ENCODE measurements at places on chromosomes 5 and 9.

GRCh38 chr9:2727966-2728613 lies 10.8 kb downstream of the KCNV2 start:
- peak; percentile 35 for DNase-seq

DNA sequence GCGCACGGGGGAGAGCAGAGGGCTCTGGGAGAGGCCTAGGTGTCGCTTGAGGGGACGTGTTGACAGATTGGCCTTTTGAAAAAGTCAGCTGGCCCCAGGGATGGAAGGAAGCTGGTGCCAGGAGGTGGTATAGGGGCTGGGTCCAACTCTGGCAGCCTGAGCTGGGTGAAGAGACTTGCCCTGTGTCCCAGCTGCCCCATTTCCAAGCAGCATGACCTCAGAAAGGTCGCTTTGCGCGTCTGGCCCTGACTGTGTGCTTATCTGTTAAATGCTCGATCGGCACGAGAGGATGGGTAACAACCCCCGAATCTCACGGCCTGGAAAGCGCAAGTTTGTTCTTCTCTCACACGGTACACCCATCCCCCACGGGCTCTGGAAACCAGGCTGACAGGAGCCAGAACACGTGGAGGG lies 31.2 kb upstream of the LAMC3 start:
- no peak for DNase-seq

- DNase-seq = peak; percentile 15
These were observed 14.0 kb upstream of the PWWP2A start for GRCh38 chr5:160133071-160133917.

DNA sequence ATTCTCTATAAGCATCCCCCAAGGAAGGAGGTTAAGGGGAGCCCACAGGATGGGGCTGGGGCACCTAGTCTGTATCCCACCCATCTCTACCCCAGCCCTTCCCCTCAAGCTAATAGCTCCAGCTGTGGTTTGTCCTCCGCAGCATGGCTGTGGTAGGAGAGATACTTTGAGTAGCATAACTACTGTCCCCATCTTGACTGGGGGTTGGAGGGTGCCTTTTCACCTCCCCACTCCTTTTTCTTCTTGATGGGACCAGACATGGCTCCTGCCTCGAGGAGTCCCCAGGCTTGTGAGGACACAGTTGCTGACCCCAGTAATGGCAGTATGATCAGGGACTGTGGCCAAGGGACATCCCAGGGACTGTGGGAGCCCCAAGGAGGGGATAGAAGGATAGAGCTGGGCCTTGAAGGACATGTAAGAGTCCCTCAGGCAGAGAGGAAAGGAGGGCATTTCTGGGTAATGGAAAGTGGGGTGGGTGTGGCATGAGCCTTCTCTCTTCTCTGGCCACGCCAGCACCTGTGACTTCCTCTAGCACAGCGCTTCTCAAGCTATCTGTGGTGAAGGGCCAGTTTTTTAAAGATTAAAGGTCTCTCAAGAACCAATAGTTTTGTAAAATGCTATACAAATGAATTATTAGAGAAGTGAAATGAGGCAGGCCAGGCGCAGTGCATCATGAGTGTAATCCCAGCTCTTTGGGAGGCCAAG lies 14.0 kb downstream of the OLFML2A start:
- no peak for DNase-seq

- no peak for DNase-seq
These were observed 668 bp downstream of the RANBP3L start for GRCh38 chr5:36300927-36301540.

- no peak for DNase-seq
These were observed 111.1 kb upstream of the RASA1 start for GRCh38 chr5:87156631-87157030.

DNA sequence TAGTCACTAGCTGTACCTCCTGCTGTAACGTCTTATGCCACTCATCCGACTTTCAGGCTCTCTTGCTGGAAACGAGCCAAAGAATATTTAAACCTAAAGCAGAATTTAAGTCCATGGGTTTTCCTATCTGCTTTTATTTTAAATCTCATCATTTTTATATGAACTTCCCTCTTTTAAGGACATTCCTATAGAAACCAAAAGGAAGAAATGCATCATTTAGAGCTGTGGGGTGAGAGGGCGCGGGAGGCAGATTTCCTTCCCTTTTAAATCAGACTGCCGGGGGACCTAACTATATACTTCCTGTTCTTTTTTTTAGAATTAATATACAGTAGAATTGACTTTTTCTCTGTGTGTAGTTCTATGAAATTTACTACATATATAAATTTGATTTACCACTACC lies 468.8 kb downstream of the BNC2 start:
- no peak for DNase-seq

DNA sequence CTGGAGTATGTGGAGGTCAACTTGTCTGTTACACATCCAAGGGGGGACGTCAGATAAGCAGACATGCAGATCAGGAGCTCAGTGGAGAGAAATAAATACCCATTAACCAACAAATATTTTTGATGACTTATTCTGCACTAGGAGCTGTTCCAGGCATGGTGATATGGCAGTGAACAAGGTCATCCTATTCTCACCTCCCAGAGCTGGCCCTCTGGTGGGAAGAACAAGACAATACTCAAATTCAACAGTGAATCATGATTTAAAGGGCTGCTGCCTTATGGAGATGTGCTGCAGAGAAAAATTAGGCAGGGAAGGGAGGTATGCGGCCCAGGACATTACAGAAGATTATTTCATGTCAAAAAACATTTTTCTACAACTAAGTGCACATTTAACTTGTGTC lies 36.5 kb downstream of the SYK start:
- no peak for DNase-seq

- DNase-seq = no peak
These were observed 19.3 kb upstream of the ORM1 start for GRCh38 chr9:114303571-114303970.

- DNase-seq = no peak
These were observed 438 bp downstream of the SOX30 start for GRCh38 chr5:157651623-157652376.

- DNase-seq = no peak
These were observed 702 bp downstream of the TMEM8B start for GRCh38 chr9:35829764-35830096.

GRCh38 chr5:168681556-168682183 lies 102.5 kb upstream of the PANK3 start:
- DNase-seq = no peak

- DNase-seq = no peak
These were observed 64.2 kb downstream of the MYO10 start for GRCh38 chr5:16871746-16872339.

DNA sequence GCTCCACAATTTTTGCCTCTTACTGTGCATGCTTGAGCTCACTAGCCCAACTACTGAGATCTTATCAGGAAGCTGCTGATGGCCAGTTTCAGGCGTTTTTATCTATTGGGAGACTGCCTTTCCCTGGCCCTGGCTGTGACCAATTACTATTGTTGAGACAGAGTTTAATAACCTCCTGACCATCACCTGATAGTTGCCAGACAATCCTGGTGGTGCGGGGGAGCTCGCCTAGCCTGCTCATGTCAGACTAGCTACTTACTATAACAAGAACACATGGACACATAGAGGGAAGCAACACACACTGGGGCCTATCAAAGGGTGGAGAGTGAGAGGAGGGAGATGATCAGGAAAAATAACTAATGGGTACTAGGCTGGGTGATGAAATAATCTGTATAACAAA lies 13.0 kb upstream of the OXCT1 start:
- DNase-seq = no peak

DNA sequence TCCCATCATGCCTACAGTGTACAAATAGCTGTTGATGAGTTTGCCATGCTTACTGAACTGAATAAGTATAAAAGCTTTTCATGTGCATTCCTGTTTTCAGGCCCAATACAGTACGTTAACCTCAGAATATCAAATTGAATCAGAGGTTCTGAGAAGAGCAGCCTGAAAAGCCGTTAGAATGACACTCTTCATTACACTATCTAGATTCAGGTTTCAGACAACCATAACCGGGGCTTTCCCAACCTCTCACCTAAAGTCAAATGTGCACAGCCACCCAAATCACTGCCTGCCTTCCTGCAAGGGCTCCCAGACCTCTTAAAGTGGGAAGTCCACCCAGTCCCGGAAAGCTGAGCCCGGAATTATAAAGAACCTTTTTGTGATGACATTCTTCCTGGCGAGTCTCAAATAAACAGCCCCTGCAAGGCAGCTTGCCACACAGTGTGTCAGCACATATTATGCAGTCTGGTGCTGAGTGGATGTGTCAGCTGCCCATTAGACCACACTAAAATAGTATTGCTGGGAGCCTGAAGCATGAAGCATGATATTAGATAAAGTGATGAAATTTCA lies 245.8 kb downstream of the TLE4 start:
- no peak for DNase-seq

- DNase-seq = no peak
These were observed 61.5 kb upstream of the CTXN3 start for GRCh38 chr5:127587246-127587917.

GRCh38 chr5:17364987-17365810 lies 132.8 kb upstream of the TAF11L2 start:
- DNase-seq = no peak

GRCh38 chr9:99859243-99859980 lies 37.7 kb downstream of the NR4A3 start:
- no peak for DNase-seq

- DNase-seq = no peak
These were observed 31.6 kb downstream of the IER5L start for GRCh38 chr9:129146441-129146941.

DNA sequence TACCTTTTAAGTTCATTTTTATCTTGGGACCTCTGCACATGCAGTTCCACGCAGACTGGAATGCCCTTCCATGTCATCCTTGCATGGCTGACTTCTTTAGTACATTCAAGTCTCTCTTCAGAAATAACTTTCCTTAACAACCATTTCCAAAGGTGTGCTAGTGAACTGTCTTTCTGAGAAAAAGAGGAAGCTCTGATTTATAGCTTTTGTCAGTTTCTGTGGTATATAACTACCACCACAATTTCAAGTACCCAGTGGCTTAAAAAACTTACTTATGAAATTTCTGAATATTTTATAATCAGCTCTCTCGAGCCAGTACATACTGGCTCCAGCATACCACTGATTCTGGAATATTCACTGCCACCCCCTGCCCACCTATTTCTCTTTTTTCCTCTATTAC lies 1613.8 kb downstream of the MAT2B start:
- no peak for DNase-seq

DNA sequence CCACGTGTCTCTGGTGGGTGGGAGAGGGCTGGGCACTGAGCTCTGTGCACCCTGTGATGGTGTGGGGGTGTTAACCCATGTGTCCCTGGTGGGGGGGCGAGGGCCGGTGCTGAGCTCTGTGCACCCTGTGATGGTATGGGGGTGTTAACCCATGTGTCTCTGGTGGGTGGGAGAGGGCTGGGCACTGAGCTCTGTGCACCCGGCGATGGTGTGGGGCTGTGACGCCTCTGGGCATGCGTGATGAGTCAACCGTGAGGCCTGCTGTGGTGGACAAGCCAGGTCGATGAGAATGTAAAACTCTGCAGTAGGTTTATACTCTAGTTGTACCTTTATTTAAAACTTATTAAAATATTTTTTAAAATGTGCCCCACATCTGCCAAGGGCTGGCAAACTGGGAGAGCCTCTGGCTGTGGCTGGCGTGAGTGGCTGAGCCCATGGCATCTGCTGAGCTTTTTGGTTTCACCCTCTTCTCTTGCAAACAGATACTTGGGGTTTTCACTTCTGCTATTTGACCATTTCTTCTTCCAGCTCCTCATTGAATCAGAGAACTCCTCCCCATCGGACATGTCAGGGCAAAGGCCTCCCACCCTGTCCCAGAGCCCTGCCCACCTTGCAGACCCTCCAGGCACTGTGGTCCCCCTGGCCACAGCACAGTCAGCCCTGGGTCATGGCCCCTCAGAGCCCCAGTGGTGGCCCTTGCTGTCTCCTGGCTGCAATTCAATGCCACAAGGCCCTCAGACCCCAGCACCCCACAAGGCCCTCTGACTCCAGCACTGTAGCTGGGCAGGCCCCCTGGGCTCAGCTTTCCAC lies 18.5 kb upstream of the EXOC3 start:
- DNase-seq = no peak

- no peak for DNase-seq
These were observed 128.1 kb upstream of the LMX1B start for GRCh38 chr9:126485662-126486061.

- no peak for DNase-seq
These were observed 11.7 kb downstream of the SH3PXD2B start for GRCh38 chr5:172442592-172442991.

DNA sequence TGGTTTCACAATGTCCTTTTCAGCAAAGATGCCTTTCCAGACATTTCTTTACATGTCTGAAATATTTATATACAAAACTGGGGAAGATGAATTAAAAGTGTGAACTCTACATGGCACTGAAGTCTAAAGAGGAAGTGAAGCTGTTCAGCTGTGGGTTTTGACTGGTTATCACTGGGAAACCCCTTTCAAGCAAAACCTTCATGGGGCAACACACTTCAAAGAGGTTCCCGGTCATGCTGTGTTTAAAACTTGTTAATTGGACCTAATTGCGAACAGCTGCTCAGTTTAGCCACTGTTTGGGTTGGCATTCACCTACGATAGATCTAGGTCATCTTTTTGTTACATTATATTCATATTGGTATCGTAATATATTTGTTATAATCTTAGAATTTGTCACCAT lies 20.0 kb upstream of the GDNF start:
- DNase-seq = no peak

DNA sequence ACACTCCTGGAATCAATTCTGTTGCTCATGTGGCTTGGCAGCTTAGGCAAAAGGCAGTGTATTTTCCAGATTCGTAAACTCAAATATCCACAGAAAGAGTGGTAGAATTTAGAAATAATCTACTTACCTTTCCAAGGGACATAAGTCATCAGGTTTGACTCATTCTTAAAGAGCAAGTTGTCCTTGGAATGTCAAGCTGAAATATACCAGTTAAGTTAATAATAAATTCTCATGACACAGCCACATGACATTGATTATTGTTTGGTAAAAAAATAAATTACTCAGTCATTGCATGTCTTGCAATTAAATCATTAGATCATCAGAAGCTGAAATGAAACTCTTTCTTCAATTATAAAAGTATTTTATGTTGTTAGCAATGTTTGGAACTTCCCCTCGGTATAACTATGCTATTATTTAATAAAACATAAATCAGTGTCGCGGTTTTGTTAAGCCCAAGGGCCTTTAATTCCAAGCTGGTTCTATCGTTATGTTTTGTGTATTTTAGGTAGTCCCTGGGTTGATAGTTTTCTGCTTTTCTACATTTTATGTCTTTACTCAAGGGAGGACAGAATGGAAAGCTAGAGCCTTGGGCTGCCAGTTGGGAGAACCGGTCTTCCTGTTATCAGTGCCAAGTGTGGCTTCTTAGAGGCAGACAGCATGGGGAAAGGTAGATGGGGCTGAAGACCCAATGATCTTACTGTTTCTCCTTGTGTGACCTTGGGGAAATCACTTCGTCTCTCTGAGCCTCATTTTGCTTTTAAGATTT lies 79.3 kb upstream of the PRLR start:
- DNase-seq = no peak

DNA sequence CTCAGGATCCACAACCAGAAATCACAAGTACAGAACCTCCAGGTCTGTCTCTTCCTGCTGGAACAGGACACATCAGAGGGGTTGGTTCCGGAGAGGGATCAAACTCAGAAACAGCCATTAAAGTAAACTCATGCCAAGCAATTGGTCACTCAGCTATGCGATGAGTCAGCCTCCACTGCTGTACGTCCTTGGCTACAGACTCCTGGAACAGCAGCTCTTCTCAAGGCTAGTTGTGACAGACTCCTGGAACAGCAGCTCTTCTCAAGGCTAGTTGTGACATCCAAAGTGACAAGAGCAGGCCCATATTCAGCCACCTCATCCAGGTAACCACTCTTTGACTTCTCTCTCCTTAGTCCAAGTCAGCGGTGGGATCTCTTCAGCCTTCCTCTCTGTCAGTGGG lies at the start of gene SPINK13:
TSS of gene SPINK13 (plus strand) at position 229 of the 400 bp plus-strand sequence. CDS start 1,279 bp downstream, outside the sequence.
- DNase-seq = no peak

- DNase-seq = no peak
These were observed 399.7 kb downstream of the TLE1 start for GRCh38 chr9:81289622-81290021.

Data from HEK293T (cell line).